Aorta (tissue), 5 donors: ENCODE measurements at places on chromosomes 2 and 18. TPM values are rescaled to one million over a fixed set of nuclear protein-coding genes. Genes with fewer than 3 reads are reported as not detected.

KCNE4 gene
- total RNA-seq = 21.5 TPM

PTPRM gene
- 86.3 TPM for total RNA-seq

RNF152 gene
- total RNA-seq = 24.9 TPM

OR6B2 gene
- not detected for total RNA-seq

IL1R2 gene
- 3.3 TPM for total RNA-seq

- DNase-seq = no peak
Measured at GRCh38 chr18:22355598-22355997, 62.1 kb downstream of the CTAGE1 start.

DNA sequence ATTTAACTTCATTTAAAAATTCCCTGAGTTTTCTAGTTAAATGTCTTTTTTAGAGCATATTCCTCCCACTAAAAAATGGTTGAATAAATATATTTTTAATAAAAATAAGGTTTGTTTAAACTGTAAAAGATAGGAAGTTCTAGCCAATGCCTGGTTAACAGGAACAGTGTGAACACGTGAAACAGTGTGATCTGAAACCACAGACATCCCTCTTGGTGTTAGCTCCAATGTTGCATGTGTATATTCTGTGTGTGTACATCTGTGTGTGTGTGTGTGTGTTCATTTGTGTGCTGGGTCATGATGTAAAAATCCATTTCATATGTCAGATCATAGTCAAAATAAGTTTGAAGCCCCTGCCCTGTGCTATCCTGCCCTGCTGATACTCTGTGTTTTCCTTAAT is 6.1 kb upstream of the SOX11 start:
- DNase-seq = no peak

DNA sequence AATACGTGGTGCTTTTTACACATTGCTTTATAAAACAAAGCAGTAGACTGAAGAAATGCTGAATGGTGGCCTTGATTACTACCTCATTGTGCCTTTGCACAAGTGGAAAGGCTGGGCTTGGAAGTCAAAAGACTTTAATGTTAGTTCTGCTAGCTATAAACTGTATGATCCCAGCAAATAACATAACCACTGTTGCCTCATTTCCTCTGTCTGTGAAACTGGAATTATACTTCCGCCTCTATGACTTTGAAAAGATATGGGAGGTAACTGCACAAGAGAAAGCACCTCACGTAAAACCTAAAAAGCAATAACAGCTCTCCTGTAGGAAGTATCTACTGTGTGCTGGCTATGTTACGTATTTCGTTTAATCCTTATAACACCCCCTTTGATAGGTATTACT is 43.4 kb upstream of the DSC1 start:
- no peak for DNase-seq

DNA sequence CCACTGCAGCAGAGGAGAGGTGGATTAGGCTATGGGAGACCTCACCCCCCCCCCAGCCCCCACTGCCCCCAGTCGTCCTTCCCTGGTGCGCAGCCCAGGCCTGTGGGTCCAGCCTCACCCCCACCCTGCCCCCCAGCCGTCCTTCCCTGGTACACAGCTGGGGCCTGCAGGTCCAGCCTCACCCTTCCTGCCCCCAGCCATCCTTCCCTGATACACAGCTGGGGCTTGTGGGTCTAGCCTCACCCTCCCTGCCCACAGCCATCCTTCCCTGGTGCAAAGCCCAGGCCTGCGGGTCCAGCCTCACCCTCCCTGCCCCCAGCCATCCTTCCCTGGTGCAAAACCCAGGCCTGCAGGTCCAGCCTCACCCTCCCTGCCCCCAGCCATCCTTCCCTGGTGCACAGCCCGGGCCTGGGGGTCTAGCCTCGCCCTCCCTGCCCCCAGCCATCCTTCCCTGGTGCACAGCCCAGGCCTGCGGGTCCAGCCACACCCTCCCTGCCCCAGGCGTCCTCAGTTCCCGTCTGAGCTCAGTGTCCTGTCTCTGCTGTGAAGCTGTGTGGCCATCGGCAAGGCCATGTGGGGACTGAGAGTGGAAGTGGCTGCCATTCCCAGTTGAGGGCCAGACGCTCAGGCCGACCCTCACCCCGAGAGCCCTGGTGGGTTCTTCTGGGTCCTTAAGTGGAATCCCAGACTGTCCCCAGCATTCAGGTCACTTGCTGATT is 86.8 kb upstream of the SNTG2 start:
- no peak for DNase-seq

DNA sequence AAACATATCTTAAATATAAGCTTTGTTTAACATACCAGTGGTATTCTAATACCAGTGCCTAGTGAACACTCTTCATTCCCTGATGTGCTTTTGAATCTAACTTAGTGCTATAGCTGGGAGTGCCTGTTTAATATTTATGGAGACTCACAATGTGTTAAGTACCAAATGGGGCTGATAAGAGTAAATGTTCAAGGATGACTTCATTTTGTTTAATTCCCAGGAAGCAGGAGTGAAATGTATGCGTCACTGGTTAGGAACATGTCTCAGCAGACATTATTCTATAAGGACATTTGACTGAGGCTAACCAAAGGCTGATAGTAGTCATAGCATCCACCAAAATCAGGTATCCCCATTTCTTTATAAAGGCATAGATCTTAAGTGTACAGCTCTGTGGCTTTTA is 31.7 kb upstream of the LINC00305 start:
- DNase-seq = no peak

GRCh38 chr2:18915227-18915626 is 325.9 kb upstream of the NT5C1B start:
- no peak for DNase-seq

- DNase-seq = no peak
Measured at GRCh38 chr18:47587587-47587986, 336.1 kb upstream of the SKOR2 start.

DNA sequence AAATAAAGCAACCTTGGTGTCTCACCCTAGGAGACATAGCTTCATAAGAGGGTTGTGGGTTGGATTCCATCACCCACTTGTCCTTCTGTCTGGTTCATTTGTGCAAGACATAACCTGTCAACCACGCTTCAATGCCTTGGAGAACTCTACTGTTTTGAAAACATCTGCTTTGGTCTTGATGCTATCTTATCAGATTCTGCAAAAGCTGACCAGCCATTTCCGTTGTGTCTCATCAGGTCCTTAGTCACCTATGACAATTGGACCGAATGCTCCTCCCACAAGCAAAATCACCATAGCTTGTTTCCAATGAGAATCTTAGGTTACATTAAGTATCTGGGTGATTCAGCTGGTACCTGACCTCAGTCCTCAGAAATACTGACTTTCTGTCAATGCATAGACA is 35.4 kb downstream of the STAT4 start:
- no peak for DNase-seq

- no peak for DNase-seq
Measured at GRCh38 chr18:24103320-24104021, 35.4 kb upstream of the CABYR start.

GRCh38 chr2:176902454-176902853 is 310.1 kb upstream of the HNRNPA3 start:
- no peak for DNase-seq

- DNase-seq = no peak
Measured at GRCh38 chr2:44793322-44793870, 148.1 kb upstream of the SIX3 start.

- peak; percentile 48 for DNase-seq
Measured at GRCh38 chr18:79405019-79405780, 9.5 kb downstream of the NFATC1 start.
